Effector memory CD4-positive, alpha-beta T cell (primary cell): ENCODE measurements at places on chromosomes 1 and 21.
A peak's percentile ranks its signal among the peaks of the same experiment; 100 is the strongest.

DNA sequence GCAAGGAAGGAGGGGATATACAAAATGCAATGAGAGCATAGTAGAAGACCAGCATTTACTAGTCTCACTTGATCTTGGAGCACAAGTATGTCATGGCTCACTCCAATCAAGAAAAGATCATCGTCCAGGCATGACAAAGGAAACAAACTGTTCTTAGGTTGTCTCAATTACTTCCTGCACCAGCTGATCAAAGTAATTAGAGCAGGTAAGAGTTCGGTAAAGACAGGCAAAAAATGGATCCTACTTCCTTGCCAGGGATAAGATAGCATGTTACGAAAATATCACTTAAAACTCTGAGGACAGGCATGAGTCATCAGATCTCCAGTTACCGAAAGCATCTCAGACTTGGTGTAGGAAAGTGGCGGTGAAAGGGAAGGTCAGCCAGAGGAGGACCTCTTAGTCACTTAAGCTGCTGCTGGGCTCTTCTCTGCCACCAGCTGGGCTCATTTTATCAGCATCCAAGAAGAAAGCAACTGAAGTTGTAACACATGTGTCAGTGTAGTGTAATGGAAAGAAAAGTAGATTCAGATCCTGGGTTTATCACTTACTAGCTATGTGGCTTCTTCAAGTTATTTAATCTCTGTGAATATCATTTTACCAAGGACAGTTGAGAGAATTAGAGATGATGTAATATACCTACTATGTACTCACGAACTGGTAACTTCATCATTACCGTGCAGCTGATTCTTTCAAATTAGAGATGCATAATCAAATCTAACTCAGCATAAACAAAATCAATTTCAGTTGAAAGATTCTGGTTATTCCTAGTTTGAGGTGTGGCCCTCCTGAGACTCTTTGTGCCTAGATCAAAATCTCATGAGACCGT lies 46.8 kb downstream of the XCL1 start:
- DNase-seq = no peak

GRCh38 chr1:95084317-95085176 lies 11.8 kb upstream of the ALG14 start:
- no peak for DNase-seq

GRCh38 chr1:65231718-65232330 lies 77.5 kb upstream of the DNAJC6 start:
- no peak for DNase-seq

DNA sequence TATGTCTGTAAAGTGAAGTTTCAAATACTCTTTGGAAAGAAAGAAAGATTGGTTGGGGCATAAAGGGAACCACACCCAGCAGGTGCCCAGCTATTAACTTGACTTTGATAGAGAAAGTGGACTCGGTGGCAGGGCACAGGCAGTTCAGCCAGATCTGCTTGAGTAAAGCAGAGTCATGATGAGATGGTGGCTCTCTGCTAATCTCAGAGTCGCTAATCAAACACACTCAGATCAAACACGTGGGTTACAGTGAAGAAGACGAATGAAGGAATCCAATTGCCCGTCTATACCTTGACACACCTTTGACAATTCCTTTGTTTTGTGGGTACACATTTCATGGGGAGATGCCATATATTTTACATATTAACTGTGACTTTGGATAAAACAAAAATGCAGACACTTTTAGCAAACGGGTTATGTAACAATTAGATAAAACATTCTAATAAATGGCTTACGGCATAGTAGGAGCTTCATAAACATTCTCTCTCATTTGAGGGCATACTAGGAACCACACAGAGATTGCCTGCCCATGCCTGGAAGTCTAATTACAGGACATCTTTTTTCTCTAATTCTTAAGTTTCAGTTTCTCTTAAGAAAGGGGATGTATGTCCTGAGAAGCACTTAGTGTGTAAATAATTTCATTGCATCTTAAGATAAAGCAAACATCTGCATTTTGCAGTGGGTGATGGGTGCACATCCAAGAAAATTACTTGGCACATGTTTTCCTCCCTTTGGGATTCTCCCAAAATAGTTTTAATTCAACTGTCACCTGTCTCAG lies 7.2 kb downstream of the CBR1 start:
- no peak for DNase-seq

DNA sequence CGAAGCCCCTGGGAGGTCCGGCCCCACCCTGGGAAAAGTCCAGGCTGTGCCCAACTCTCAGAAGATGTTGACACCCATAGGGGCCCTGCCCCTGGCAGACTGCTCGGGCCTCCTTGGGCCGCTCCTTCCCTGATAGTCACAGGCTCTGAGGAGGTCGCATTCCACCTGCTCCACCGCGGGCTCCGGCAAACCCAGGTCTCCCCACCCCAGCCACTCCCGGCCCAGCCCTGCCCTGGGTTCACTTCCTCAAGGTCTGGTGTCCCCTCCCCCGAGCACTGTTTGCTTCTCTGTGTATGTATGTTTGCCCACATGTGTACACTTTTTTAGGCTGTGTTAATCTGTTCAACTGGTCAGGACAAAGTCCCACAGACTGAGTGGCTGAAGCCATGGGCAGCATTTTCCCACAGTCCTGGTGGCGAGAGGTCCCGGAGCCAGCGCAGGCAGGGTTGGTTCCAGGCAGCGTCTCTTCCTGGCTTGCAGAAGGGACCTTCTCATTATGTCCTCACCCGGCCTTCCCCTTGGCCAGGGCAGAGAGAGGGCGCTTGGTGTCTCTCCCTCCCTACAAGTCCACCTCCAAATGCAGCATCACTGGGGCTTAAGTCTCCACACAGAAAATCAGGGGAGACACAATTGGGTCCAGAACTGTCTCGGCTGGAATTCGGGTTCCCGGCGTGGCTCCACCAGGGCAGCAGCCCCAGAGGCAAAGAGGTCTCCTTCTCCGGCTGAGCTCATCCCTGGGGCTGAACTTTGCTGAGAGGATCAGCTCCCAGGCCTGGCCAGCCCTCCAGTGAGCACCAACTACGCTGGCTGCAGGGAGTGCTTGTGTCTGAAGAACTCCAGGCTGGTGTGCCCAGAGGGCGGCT lies 10.5 kb upstream of the PRXL2B start:
- DNase-seq = no peak

DNA sequence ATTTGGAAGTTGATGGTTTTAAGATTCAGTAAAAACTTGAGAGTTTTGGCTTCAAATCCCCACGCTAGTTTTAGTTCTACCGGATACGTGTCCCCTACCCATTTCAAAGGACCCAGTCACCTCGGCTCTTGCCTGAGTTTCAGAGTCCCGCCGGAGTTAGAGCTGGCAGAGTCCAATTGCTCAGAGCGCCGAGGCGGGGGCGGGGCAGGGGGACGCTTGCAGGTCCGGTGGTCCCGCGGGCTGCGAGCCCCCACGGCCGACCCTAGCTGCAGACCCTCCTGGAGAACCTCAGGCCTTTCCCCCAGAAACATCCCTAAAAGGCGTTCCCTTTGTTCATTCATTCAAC lies 765 bp upstream of the VPS45 start:
- DNase-seq = peak; percentile 3

- no peak for DNase-seq
Measured at GRCh38 chr1:43743206-43743605, 35.9 kb downstream of the ST3GAL3 start.

DNA sequence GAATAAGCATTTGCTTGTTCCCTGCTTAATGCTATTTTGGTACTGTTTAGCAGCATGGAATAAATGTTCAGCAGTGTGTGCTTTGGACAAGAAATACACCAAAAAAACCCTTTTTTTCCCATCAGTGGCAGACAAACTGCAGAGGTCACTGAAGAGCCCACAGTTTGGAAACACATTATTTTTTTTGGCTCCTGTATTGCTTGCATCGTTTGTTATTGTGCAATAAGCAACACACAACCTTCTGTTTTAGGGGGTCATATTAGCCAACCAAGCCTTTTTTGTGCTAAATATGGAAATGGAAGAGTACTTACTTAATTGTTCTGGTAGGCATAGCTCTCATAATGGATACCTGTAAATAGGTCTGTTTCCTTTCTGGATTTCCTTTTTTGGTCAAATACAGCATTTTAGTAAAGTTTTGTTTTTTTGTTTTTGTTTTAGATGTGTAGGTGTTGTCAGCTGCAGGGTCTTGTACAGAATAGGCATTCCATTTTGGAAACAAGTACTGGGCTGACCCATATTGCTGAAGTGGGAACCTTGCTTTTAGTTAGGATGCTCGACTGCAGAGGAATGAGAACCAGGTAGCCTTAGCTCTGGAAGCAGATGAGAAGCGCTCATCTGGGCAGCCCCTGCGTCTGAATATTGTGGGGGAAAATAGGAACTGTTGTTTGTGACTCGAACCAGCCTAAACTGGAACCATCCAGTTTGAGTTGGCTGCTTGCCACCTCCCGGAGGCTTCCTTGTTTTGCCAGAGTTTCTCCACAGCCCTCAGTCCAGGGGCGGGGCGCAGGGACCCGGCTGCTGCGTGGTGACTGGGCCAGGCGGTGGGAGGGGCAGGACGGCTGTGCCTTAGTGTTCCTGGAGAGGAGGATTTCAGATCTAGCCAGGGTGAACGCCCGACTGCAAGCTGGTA lies 38.4 kb downstream of the SPEN start:
- no peak for DNase-seq

DNA sequence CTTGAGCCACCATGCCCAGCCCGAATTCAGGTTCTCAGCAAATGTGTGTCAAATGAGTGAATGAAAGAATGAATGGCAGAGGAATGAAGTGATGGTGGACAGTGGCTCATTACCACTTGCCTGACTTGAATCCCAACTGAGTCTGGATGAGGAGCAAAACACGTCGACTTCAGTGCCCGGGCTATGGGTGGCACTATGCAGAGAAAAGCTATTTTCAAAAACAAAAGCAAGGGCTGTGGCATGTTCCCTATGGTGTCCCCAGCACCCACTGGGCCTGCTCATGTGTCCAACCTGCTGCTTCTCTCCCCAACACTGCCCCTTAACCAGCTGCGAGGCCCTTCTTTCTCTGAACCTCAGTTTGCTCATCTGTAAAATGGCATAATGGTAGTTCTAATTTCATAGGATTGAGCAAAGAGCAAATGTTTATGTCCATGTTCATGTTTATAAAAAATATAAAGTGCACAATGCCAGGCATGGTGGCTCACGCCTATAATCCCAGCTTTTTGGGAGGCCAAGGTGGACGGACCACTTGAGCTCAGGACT lies 4.3 kb upstream of the MAD2L2 start:
- no peak for DNase-seq

- no peak for DNase-seq
Measured at GRCh38 chr1:24297852-24298232, 21.3 kb upstream of the GRHL3 start.

DNA sequence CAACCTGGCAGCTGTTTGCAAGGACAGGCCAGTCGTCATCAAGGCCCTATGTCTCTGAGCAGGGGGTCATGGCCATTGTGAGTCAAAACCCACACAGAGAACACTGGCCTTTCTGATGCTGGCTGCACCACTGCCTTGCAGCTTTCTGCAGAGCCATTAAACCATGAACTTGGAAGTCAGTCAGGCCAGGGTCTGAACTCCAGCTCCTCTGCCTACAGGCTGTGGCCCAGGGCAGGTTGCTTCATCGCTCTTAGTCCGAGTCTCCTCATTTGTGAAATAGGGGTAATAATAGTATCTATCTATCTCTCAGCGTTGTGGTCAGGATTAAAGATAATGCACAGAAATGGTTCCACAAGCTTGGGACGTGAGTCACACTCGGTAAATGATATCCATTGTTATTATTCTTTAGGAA lies 35.8 kb upstream of the HIVEP3 start:
- no peak for DNase-seq

DNA sequence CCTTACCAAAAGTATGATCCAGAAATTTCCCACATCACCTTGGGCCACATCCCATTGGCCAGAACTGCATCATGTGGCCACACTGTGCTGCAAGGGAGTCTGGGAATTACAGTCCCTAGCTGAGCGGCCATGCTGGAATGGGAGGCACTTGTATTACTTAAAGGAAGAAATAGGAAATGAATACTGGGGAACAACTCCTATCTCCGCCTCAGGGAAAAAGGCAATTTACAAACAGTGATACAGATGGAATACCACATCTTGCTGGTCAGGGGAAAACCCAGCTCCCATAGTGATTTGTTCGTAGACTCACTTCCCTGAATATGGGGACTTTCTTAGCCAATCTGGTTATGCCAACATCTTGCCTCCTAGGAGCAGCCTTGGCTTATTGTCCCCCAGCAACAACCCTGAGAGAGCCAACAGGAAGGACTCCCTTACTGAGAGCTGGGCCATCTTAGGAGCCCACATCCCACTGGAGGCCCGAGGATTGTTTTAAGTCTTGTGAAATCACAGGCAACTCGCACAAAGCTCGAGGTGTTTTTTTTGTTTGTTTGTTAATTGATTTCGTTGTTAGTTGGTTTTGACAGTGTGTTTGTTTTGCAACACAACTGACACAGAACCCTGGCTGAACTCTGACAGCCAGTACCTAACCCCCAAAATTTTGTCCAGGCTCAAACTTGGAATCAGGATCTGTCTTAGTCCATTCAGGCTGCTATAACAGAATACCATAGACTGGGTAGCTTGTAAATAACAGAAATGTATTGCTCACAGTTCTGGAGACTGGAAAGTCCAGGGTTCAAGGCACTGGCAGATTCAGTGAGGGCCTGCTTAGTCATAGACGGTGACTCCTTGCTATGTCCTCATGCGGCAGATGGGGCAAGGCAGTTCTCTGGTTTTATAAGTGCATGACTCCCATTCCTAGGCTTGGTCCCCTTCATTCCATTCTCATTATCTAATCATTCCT lies 14.9 kb downstream of the CDA start:
- no peak for DNase-seq

DNA sequence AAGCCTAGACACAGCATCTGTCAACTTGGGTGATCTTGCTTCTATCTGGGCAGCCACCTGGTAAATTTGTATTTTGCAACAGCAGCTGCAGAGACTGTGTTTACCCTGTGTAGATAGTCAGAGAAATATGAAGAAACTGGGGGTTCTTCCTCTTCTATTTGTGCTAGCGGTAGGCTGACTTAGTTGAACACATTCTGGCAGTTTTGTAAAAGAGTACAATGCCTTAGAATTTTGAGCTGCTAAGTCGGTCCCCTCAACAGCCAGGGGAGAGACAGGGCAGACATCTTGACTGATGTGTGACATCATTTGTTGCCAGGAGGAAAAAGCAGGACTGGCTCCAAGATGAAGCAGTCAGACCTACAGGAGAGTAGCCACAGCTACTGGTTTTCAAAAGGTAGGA lies 53.7 kb downstream of the KCNJ6 start:
- no peak for DNase-seq

GRCh38 chr21:36079010-36079649 lies 9.3 kb downstream of the CBR1 start:
- no peak for DNase-seq

DNA sequence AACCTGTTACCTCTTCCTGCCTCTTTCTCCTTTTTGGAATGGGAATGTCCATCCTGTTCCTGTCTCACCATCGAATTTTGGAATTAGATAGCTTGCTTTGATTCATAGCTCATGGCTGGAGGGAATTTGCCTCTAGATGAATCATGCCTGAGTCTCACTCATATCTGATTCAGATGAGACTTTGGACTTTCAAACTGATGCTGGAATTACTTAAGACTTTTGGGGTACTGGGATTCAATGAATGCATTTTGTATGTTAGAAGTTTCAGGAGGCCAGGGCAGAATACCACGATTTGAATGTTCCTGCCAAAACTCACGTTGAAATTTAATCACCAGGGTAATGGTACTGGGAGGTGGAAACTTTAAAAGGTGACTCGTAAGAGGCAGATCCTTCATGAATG lies 132.4 kb downstream of the DSCAM start:
- no peak for DNase-seq
